ENCODE measurements at places on chromosomes 13 and 19. TPM values are rescaled to one million over a fixed set of nuclear protein-coding genes. Genes with fewer than 3 reads are reported as not detected.

Gene LILRA2
- total RNA-seq, result 1.0 TPM

Gene MISP3
- total RNA-seq, result not detected

Gene LHB
- total RNA-seq, result not detected

Gene DCT
- under 0.01 TPM for total RNA-seq

Gene MPV17L2
- 4.2 TPM for total RNA-seq

Gene KLHL26
- total RNA-seq, result 2.1 TPM

Gene SH2D3A
- total RNA-seq, result not detected

Gene TGFBR3L
- total RNA-seq, result 1.6 TPM

All from skeletal muscle tissue (tissue), 5 donors.